T-helper 1 cell (primary cell): ENCODE measurements at places on chromosomes 12 and 14.

DNA sequence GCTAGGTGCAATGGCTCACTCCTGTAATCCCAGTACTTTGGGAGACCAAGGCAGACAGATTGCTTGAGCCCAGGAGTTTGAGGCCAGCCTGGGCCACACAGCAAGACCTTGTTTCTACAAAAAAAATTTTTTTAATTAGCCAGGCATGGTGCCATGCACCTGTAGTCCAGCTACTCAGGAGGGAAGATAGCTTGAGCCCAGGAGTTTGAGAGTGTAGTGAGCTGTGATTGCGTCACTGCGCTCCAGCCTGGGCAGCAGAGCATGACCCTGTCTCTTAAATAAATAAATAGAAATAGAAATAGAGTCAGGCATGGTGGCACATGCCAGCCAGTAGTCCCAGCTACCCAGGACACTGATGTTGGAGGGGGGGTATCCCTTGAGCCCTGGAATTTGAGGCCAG, 36.7 kb upstream of the CLIP1 start:
- DNase-seq = no peak

- no peak for DNase-seq
Observed at GRCh38 chr14:68598621-68599447, 194.0 kb downstream of the ZFP36L1 start.

DNA sequence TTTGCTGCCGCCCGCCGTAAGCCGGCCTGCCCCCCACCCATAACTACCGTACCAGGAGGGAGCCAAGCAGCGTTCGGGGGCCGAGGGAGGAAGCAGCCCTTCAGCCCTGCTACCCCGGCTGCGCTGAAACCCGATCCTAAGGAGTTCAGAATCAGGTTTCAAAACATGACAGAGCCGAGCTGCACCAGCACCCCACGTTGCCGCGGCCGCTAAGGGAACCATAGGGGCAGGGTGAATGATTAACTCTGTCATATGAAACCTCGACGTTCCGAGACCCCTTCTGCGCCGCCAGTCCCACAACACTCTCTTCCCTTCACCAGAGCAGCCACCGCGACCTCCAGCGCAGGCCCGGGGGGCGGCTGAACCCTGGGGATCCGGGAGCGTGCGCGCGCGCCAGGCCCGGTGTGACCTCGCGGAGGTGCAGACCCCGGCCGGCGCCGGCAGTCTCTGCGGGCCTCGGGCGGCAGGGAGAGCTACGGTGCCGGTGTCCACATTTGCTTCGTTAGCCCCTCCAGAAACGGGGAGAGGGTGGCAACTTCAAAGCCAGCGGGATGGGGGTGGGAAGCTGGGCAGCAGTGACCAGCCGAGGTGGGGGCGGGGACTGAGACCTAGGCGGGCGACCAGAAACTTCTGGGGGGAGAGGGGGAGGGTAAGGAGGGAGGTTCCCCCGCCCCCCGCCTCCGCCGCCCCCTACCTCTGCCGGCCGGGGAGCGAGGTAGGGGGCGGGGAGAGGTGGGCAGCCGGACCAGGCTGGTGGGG, 1.6 kb downstream of the SIX4 start:
- DNase-seq = no peak

GRCh38 chr14:52175982-52176502, 91.5 kb upstream of the PTGDR start:
- no peak for DNase-seq

DNA sequence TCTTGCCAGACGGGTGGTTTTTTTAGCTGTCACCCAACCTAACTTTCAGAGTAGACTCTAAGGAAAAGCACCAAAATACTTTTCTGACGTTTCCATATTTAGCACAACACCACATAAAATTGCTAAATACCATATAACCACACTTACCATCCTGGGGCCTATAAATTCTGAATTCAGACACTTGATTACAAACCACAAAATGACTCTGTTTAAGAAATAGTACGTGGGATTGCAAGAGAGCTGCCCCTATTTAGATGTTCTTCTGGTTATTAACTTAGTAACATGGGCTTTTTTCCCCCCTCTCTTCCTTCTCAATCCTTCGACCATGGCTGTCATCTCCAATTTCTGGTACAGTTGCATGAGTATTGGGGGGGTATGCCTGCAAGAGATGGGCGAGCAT, 287.7 kb downstream of the BMP4 start:
- DNase-seq = no peak

GRCh38 chr14:73237786-73238423, 599 bp downstream of the PAPLN start:
- DNase-seq = no peak

GRCh38 chr14:72463291-72463866, 430.5 kb downstream of the DPF3 start:
- no peak for DNase-seq

DNA sequence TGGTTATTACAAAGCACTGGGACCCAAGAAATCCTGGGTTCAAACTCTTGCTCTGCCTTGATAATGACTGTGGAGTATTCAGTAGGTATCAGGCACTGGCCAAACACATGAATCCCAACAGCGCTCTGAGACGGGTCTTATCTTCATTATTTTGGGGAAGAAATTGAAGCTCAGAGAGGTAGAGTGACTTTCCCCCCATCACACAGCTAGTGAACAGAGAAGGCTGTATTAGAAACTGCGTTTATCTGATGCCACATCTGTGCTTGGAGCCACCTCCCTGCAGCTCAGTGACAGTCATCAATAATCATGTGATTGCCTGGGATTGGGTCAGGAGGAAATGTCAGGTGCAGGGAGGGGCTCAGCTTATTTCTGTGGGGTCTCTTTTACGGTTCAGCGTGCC, 225.4 kb upstream of the LHX5 start:
- no peak for DNase-seq
